GDM1 (cell line): ENCODE measurements at places on chromosomes 16 and 17.

GRCh38 chr17:38920374-38921291, 4.8 kb upstream of the LASP1NB start:
- no peak for DNase-seq

DNA sequence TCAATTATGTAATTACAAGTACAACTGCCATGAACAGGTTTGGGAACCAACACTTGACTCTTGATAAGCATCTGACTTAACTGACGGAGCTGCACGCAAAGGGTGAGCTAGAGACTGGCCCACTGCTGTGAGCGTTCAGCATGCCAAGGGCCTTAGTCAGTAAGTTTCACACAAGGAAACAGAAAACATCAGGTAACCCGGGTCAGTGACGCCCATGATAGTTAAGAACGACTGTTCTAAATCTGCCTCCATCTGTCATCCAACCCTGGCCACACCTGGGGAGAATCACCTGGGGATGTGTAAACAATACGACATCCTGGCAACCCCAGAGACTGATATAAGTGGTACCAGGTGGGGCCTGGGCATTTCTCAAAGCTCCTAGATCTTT, 12.3 kb downstream of the SMIM5 start:
- DNase-seq = no peak

DNA sequence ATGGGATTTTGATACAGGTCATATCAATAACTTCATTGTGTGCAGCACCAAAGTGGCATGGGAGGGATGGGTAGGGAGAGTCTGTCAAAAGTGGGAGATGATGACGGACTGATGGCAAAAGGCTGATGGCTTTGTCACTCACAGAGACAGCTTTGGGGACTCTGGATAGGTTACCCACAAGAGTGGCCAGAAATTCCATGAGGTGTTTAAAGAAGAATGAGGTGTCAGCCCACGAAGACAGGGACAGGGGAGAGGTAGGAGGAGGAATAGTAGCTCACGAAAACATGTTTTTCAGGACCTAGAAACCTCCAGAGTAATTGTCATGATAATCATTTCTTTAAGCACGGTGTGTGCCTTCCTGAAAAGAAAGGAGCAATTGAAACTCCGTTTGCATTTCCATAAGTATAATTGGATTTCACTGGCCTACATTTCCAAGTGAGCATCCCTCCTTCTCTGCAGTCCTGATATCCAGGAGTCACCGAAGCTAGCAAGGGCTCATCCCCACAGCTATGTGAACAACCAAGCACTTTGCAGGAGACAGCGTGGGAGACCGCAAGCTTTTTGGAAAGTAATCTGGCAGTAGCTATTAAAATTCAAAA, 60.0 kb downstream of the HSD17B2 start:
- no peak for DNase-seq

DNA sequence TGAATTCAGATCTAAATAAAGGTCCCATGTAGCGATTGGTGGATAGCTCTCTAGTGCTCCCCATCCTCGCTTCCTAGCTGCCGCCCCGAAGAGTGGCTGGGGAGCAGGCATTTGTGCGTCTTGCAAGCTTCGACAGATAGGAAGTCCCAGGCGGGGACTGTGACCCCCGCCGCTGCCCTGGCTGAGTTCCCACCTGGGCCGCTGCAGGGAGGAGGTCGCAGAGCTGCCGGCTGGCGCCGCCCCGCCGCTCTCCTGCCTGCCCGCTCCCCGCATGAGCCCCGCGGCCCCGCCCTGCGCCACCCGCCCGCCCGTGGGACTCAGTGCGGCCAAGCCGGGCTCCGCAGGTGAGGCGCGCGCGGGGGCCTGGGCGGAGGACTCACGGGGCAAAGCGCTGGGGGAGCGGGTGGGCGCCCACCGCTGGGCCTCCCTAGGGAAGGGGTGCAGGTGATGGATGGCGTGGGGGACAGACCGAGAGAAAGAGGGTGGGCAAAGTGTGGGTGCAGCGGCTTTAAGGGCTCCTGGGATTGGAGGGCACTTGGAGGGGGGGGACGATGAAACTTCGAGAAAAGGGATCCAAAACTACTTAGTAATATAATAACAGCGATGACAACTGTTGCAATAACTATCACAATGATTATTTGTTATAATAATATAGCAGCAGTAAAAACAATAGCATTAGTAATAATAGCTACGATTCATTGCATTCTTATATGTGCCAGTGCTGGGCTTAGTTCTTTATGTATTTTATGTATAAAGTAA, at the start of gene OTOA:
Gene OTOA (plus strand): TSS at position 80 of the 759 bp plus-strand sequence. CDS start 14,547 bp downstream, outside the sequence.
- DNase-seq = no peak

DNA sequence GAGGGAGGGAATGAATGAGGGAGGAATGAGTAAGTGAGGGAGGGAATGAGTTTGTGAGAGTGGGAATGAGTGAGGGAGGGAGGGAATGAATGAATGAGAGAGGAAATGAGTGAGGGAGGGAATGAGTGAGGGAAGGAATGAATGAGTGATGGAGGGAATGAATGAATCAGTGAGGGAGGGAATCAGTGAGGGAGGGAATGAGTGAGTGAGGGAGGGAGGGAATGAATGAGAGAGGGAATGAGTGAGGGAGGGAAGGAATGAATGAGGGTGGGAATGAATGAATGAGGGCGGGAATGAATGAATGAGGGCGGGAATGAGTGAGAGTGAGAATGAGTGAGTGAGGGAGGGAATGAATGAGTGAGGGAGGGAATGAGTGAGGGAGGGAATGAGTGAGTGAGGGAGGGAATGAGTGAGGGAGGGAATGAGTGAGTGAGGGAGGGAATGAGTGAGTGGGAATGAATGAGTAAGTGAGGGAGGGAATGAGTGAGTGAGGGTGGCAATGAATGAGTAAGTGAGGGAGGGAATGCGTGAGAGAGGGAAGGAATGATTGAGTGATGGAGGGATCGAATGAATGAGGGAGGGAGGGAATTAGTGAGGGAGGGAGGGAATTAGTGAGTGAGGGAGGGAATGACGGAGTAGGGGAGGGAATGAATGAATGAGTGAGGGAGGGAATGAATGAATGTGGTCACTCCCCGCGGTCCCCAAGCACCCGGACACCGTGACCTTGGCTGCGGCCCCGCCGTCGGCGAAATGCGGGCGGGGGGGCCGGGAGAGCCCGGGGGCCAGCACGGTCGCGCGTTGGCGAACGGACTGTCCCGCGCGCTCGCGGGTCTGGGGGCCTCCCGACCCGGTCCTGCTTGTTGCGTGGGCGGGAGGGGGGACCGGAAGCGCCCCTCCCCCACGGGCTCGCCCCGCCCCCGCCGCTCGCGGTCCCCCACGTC, 1.1 kb upstream of the UBE2I start:
- DNase-seq = no peak

DNA sequence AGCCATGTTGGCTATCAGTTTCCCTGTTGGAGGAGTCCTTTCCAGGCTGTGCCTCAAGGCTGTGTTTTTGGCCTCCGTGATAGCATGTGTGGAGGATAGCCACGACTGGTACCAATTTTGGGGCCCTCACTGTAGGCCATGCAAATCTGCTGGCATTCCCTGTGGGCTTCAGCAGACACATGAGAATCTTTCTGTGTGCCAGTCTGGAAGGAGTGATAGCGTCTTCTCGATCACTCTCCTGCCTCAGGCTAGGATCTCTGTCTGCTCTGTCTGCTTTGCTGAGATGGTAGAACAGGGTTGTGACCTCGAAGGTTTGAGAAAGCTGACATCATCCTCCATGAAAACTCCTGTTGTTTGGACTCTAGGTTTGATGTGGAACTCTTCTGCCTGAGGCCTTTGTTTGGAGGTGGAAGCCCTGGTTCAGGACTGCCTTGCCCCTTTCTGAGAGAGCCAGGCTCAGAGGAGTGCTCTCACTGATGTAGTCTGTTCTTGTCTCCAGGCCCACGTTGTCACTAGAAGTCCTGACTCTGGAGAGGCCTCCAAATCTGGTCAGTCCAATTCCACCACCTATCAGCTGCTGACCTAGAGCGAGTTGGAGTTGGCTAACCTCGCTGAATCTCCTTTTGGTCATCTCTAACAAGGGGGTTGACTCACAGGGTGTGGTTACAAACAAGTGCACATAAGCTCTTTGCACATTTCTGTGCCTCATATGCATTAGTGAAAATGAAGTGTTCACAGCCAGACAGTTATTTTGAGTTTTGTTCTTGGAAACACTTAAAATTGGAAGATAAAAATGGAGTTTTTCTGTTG, 12.1 kb upstream of the EDC4 start:
- no peak for DNase-seq

DNA sequence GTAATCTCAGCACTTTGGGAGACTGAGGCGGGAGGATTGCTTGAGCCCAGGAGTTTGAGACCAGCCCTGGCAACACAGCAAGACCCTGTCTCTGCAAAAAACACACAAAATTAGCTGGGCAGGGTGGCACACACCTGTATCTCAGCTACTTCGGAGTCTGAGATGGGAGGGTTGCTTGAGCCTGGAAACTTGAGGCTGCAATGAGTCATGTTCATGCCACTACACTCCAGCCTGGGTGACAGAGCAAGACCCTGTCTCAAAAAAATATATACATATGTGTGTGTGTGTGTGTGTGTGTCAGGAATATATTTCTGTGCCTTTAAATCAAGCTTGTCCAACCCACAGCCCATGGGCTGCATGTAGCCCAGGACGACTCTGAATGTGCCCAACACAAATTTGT, 55.2 kb downstream of the CRISPLD2 start:
- DNase-seq = no peak

DNA sequence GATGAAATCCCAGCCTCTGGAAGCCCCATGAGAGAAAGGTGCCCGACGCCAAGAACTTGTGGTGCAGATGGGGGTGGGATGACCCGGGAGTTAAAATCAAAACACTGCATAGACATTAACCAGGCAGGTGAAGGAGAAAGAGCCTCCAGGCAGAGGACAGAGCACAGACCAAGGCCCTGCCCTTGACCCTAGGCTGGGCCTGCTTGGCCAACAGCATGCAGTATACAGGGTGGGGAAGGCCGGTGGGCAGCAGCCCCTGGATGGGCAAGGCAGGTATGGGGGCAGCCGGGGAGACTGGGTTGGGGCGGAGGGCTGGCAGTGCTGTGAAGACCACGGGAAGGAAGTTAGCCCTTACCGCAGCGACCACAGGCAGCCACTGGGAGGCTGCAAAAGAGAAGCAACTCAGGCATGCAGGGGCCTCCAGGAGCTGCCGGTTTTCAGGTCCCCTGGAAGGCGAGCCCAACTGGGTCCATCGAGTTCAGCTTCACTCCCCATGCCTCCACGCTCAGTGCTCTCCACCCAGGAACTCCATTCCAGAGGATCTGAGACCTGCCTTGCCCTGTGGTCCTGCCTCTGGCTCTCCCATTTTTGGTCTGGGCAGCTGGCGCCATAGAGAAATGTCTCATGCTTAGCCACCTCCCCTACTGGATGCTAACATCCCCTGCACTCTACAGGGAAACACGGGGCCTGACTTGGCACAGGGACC, 81.2 kb downstream of the C16orf95 start:
- DNase-seq = peak; percentile 70

DNA sequence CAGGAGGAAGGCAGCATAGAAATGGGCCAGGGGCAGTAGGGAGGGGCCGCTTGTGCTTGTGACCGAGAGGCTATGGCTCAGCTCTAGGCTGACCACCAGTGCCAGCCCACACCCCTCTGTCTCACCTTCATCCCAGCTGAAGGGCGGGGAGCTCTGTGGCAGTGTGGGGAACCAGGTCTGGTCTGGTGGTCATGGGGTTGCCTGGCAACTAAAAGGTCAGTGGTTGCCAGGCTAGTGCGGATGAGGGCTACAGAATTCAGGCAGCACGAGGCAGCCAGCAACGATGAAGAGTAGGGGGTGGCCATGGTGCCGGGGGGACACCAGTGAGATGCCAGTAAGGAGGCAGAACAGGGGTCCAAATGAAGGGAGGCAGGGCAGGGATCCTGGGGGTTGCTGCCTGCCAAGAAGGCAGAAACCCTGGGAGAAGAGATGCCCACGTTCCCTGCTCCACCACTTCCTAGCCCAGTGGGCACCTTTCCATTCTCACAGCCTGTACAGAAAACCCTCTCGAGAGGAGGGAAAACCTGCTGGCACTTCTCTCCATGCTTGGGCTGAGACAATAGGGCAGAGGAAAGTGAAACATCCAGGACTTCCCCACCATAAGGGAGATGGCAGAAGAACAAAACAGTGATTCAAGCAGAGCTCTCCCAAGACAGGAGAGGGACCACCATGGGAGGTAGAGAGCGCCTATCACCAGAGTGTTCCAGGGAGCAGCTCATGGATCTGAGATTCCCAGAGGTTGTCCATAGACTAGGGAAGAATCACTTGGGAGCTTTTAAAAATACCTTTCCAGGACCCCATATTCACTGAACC, 39.7 kb downstream of the SRCIN1 start:
- no peak for DNase-seq

GRCh38 chr16:24077292-24077691, 178.8 kb upstream of the CACNG3 start:
- DNase-seq = no peak

DNA sequence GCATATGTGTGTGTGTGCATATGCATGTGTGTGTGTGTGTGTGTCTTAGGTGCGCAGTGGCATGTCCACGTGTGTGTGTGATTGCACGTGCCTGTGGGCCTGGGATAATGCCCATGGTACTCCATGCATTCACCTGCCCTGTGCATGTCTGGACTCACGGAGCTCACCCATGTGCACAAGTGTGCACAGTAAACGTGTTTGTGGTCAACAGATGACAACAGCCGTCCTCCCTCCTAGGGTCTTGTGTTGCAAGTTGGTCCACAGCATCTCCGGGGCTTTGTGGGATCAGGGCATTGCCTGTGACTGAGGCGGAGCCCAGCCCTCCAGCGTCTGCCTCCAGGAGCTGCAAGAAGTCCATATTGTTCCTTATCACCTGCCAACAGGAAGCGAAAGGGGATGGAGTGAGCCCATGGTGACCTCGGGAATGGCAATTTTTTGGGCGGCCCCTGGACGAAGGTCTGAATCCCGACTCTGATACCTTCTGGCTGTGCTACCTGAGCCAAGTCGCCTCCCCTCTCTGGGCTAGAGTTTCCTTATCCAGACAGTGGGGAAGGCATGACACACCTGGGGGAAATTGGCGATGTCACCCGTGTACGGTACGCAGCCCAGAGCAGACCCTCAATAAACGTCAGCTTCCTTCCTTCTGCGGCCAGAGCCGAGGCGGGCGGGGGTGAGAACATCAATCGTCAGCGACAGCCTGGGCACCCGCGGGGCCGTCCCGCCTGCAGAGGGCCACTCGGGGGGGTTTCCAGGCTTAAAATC, 47.6 kb downstream of the IL21R start:
- DNase-seq = no peak

- no peak for DNase-seq
Measured at GRCh38 chr16:27211026-27211425, 7.7 kb downstream of the KDM8 start.

GRCh38 chr17:56850591-56850990, 16.6 kb downstream of the DGKE start:
- no peak for DNase-seq

GRCh38 chr16:30623536-30624283, 13.5 kb upstream of the ZNF689 start:
- no peak for DNase-seq

- no peak for DNase-seq
Measured at GRCh38 chr16:28133666-28134065, 70.2 kb upstream of the GSG1L start.

- no peak for DNase-seq
Measured at GRCh38 chr17:46152423-46152822, 40.8 kb downstream of the KANSL1 start.

GRCh38 chr17:79171188-79171587, 96.6 kb downstream of the ENGASE start:
- DNase-seq = no peak

GRCh38 chr17:47188271-47188875, 722 bp downstream of the CDC27 start:
- DNase-seq = no peak

- no peak for DNase-seq
Measured at GRCh38 chr16:17246974-17247732, 223.6 kb downstream of the XYLT1 start.

GRCh38 chr16:76681296-76681695, 404.1 kb downstream of the CNTNAP4 start:
- no peak for DNase-seq

GRCh38 chr17:29076087-29076486, 33.1 kb downstream of the PIPOX start:
- no peak for DNase-seq
